ENCODE measurements at places on chromosomes 11 and 22.

GRCh38 chr11:120675171-120675570 is 163.6 kb downstream of the GRIK4 start:
- DNase-seq: no peak

GRCh38 chr22:28112548-28113043 is 193.5 kb upstream of the PITPNB start:
- peak; percentile 46 for DNase-seq

GRCh38 chr22:19115628-19116027 is 6.6 kb downstream of the DGCR2 start:
- DNase-seq: no peak

DNA sequence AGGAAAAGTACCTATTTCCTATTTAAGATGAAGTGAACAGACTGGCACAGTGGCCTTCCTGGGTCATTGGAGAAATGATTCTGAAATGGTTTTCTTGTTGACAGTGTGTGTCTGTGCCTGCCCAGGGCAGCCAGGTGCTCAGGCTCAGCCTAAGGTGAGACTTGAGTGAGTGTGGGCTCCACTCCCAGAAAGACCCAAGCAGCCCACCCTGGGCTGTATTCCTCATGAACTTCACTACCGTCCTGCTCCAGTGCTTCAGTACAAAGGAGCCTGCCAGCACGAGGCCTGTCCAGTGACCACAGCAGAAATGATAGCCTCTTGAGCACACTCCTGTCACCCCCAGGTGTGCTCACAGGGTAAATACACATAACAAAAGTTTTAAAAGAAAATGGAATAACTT is 49.5 kb downstream of the GAB4 start:
- DNase-seq: no peak

GRCh38 chr11:22920939-22921565 is 60.8 kb upstream of the CCDC179 start:
- peak; percentile 61 for DNase-seq

All from GM03348 (cell line).